Esophagus muscularis mucosa (tissue), 4 donors: ENCODE measurements at places on chromosomes 2 and 18. TPM values are rescaled to one million over a fixed set of nuclear protein-coding genes. Genes with fewer than 3 reads are reported as not detected.

DNA sequence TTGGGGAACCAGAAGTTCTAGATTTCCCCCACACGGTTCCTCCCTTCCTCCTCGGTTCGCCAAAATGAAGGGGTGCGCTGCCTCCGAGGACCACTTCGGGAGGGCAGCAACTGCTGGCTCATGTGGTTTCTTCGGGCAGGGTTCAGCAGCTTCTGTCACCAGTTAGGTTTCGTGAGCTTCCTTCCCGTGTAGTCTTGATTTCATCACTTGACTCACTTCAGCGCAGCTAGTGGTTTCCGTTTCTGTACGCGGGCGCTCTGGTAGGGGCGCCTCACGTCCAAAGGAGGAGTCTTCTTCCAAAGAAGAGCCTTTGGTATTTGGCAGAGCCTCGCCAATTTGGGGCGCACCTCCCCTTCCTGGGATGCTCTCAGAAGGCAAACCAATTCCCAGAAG is 485 bp upstream of the GALNT3 start:
- DNase-seq, result no peak

The CRYBA2 gene
- total RNA-seq, result not detected

DNA sequence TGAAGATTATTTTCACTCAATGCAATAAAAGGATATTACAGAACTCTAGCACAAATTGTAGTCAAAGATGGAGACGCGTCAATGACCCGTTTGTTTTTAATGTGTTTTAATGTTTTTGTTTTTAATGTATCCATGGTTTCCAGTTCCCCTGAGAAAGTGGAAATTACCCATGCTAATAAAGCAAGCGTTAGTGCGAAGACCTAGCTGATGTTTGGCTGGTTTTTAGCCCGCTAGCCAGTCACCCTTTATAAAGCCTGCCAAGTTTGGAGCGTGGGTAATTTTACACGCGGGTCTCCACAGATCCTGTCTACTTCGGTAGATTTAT is 430 bp upstream of the CHMP1B start:
- DNase-seq, result no peak

DNA sequence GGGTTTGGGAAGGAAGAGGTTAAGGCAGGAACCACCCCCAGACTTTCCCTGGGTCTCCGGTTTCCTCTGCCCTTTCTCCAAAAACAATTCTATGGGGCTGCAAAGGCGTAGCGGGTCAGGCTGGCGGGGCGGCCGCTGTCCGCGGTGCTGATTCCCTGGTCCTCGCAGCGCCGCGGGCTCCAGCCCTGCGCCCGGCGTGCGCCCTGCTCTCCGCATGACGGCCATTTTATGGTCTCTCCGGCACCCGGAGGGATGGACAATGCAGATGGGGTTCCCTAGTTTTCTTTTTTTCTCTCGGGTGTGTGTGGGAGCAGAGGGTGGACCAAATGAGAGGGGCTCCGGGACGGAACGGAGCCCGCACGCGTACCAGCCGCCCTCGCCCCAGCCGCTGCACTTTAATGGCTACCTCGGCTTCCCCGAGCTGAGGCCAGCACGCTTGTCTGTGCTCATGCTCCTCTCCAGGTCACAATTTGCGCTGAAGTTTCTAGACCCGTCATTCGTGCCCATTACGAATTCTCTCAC is 1.6 kb downstream of the ST8SIA3 start:
- no peak for DNase-seq

The ANKRD29 gene
- total RNA-seq, result 9.6 TPM

The GPR155 gene
- 28.8 TPM for total RNA-seq

DNA sequence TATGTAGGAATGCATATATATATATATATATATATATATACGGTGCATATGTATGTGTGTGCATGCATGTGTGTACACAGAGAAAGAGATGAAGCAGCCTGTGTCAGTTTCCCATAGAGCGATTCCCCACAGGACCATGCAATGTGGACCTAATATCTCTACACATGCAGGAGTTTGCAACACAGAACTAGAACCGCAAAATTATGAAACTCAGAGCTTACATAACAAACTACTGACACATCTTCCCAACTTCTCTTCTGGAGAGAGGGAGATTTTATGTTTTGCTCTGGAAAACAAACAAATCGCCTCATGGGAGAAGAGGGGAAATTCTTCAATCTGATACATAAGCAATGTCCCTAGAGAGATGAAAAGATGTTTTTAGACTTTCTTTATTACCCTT is 377.2 kb downstream of the LRATD1 start:
- DNase-seq, result no peak

DNA sequence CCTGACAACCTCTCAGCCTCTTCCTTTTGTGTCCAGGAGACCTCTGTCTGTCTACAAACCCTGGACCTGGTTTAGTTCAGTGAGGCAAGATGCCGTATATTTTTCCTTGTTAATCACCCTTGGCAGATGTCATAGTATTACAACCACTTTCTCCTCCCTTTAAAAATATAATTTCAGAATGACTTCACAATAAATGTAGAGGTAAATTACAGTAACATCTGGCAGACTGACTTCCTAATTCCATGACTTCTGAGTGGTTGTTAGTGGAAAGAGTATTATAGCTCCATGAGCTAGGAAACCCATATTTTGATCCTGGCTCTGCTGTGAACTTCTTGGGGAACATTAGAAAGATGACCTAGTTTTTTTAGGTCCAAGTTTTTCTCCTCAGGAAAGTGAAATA is 39.5 kb downstream of the SPATS2L start:
- no peak for DNase-seq

- no peak for DNase-seq
These were observed 135.1 kb upstream of the SMAD2 start for GRCh38 chr18:48065601-48065995.

GRCh38 chr18:32122039-32122438 is 30.4 kb downstream of the RNF138 start:
- no peak for DNase-seq

- DNase-seq, result no peak
These were observed 17.7 kb upstream of the COBLL1 start for GRCh38 chr2:164859251-164859818.

GRCh38 chr2:47803363-47803762 is 20.4 kb downstream of the MSH6 start:
- DNase-seq, result no peak

The MYL12B gene
- total RNA-seq, result 277 TPM

The TLX2 gene
- total RNA-seq, result not detected

The MYCN gene
- 1.2 TPM for total RNA-seq
